ENCODE measurements at places on chromosomes 6 and 20. TPM values are rescaled to one million over a fixed set of nuclear protein-coding genes. Genes with fewer than 3 reads are reported as not detected.

- no peak for DNase-seq
Observed at GRCh38 chr6:152117156-152118133, 310.0 kb downstream of the ESR1 start.

DNA sequence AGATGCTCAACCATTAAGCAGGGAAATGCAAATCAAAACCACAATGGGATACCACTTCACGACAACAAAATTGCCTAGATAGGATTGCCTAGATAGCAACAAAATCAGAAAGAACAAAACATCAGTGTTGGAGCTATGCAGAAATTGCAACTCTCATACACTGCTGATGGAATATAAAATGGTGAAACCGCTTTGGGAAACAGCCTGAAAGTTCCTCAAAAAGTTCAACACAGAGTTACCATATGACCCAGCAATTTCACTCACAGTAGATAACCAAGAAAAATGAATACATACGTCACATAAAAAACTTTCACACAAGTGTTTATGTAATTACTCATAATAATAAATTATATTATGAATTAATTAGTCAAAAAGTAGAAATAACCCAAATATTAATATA, 78.3 kb downstream of the MAFB start:
- no peak for DNase-seq

DNA sequence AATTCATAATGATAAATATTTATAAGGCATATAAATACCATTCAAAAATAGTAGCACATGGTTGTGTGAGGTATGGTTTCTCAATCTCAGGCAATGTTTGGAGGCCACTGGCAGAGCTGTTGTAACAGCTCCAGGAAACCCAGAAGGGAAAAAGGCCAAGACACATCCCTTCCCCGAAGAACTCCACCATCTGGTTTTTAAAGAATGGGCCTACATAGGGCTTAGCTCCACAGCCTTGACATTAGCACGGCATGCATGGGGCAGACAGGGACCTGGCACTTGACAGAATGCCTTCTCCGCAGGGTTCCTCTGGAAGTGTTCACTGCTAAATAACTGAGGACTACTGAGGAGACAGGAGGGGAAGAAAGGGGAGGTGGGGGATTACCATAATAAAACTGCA, 16.1 kb upstream of the FOXO3 start:
- no peak for DNase-seq

DNA sequence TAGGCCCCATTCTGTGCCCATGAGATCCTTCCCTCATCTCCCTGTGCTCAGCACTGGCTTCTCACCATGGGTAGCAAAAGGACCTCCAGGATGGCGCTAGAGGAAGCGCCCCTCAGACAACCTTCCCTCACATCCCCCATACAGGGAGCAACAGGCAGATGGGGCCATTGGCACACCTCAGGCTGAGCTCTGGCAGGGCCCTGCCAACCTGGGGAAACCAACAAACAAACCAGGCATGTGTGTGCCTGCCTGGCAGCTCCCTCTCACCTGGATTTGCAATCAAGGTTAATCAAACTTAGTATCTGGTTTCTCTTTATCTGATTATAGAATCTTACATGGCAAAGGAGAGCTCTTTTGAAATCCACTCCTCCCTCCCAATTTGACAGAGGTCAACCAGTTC, 134.9 kb downstream of the SLC23A2 start:
- DNase-seq, result no peak

GRCh38 chr6:154847318-154847717, 114.1 kb downstream of the SCAF8 start:
- DNase-seq, result no peak

GRCh38 chr6:36599791-36600209, 5.6 kb downstream of the SRSF3 start:
- no peak for DNase-seq

- DNase-seq, result no peak
Observed at GRCh38 chr6:150208611-150209352, 65.9 kb downstream of the PPP1R14C start.

DNA sequence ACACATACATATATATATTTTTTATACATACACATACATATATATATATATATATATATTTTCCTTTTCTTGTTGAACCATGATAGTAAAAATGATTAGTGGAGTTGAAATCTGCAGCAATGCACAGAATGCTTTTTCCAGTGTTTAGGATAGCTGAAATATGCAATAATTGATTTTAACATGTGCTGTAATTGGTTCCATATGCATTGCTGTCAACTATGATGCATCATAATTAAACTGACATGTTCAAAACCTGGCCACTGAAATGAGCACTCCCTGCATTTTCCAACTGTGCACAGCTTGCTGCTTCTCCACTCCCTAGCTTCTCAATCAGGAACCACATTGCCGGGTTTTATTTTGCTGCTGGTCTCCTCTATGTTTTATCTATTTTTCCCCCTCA, 358.3 kb downstream of the PAX1 start:
- DNase-seq, result no peak

DNA sequence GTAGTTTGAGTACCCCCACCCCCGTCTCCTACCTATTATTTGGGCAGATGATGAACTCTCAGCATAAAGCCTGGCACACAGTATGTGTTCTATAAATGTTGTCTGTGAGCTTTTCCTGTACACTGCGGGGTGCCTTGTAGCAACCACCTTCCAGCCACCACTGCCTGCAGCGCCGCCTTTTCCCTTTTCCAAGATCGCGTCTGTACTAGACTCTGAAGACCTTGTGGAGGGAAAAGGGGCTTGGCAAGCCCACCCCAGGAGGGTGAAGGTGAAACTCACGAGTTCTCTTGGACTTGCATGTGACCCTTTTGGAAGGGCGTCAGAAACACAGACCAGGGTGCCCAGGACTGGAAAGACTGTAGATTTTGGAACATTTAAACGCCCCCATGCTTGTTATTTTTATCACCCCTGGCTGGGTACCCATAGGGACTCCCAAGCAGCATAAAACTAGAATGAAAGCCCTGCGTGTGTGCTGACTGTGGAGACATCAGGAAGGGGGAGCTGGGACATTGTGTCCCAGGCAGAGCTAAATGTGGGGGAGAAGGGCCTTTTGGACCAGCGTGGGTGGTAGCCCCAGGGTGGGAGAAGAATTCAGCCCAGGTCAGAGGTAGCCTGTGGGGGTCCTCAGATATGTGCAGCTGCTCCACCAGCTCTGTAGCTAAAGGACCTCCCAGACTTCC, 8.3 kb downstream of the BAK1 start:
- no peak for DNase-seq

DNA sequence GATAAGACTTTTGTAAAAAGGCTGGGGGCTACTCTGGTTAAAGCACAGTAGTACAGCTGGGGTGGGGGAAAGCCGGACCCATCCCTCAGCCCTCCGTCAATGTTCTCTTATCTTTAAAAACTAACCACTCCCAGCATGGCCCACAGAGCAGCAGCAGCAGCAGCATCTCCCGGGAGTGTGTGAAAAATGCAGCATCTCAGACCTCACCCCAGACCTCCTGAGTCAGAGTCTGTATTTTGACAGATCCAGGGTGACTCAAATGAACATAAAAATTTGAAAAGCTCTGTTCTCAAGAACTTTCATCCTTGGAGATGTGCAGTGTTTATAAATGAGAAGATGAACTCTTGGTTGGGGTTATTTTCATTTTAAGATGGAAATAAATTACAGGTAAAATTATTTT, 277.7 kb upstream of the ECI2 start:
- no peak for DNase-seq

DNA sequence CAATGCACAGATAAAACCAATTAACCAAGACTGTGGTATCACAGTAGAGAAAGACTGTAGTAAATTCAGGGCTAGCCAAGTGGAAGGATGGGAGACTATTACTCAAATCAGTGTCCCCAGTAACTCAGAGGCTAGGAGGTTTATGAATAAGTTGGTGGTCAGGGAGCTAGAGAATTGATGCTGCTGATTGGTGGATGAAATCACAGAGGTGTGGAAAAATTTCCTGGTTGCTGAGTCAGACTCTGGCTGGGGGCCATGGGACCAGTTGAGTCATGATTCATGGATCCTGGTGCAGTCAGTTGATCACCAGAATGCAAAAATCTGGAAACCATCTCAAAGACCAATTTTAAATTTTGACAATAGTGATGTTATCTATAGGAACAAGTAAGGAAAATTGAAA, 555.9 kb downstream of the C6orf118 start:
- no peak for DNase-seq

DNA sequence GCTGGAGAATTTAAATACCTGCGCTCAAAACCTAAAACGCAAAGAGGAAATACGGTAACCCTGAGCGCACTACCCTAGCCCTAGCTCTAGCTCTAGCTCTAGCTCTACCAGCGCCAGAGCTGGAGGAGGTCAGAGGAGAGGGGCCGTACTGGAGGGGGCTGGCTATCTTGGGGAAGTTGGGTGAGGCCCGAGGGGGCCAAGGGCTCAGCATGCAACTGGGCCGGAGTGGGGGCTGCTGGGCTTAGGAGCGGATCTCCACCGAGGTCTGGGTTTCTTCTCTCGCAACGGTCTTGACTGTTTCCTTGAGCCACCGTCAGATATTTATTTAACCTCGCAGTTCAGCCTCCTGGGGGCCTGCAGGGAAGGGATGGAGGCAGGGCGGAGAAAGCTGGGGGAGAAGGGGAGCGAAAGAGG, 91.0 kb downstream of the NCR2 start:
- DNase-seq, result no peak

DNA sequence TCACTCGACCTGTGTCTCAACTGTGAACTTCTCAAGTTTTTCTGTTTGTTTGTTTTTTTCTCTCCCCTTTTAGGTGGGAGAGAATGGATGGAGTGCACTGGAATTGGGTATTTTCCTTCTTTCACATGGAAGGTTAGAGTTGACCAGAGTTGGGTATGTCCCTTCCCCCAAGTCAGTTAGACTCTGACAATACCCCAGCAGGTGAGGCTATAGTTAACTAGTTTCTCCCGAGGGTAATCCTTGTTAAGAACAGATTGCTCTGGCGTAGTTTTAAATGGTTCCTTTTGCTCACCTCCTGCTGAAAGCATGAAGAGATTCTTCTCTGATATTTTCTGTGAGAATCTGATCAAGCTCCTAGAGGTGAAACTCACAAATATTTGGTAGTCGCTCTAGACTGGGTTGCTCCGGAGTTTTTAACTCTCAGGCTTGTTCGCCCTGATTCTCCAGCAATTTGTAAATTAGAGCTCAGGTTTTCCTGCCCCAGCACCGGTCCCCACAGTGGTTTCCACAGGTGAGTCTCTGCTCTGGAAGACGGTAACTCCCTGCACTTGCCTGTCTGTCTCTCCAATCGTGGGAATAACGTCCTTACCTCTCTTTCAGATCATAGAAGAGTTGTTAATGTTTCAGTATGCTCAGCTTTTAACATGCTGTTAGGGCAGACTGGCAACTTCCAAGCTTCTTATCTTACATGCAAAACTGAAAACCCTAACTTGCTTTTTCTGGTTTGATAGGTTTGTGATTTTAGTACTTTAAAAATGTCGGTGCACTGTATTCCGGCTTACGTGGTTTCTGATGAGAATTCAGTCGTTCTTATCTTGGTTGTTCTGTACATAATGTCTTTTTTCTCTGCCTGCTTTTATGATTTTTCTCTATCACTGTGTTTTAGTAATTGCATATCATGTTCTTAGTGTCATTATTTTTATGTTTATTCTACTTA, 111.2 kb upstream of the HIVEP1 start:
- DNase-seq, result no peak

- no peak for DNase-seq
Observed at GRCh38 chr20:23362392-23363256, 642 bp downstream of the GZF1 start.

DNA sequence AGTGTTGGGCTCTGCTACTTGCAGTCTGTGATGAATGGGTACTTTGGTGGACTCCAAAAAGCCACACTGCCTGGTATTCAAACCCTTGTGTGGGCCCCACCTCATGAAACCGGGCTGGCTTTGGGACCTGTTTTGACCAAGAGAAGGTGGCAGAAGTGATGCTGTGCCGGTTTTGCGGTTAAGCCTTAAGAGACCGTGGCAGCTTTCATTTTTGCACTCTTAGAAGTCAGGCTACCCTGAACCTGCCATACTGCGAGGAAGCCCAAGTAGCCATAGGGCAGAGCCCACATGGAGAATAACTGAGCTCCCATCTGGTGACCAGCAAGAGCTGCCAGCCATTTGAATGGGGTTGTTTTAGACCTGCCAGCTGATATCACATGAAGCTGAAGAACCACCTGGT, 10.2 kb downstream of the SULF2 start:
- no peak for DNase-seq

DNA sequence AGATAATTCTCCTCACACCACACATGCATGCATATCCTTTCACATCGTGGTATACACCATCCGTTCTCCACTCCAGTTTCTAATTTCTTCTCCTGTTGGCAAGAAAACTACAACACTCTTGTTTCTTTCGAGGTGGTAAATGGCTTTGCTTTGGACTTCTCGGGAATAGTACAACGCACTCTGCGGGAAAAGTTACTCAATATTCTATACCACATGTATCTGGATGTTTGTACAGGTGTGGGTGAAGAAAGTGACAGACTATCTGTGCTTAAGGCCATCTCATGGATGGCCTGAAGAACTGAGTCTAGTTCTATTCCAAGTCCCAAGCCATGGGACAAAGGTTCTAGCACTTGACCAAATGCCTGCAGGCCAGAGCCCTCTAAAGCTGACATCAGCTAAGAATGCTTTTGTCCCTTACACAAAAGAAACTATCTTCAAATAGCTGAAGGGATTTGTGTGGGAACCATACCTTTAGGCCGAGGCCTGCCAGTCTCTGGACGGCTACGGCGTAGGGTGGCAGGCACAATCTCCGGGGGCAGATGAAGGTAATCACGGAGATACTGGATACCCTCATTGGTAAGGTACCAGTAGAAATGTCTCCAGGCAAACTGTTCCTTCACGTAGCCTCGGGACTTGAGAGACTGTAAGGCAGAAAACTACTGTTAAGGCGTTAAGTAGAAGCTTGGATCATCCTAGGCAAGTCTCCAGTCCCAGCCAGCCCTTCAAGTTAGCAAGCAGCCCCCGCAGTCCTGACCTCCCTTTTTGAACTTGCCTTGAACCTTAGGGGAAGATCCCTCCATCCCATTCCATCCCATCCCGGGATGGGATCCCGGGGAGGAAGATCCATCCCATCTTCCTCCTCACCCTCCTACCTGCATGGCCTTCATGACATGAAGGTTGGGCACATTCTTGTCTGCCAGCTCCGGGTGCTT, 1.4 kb downstream of the RPS10 start:
- no peak for DNase-seq

DNA sequence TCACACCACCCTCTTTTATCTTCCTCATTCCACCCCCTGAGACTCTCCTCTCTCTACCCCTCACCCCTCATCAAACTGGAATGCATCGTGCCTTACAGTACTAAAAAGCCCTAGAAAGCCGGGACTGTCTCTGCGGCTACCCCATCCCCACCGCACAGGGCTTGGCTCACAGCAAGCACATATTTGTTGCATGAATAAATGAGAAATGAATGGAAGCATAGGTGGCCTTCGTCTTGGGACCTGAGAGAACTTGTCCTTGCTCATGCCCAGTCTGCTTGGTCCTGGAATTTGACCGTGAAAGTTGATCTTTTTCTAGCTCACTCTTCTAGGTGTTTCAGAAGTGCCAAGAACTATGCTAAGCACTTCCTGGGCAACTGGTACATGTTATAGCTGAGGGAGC, 53.3 kb downstream of the APCDD1L start:
- DNase-seq, result no peak

GRCh38 chr6:98514796-98515195, 319.6 kb upstream of the POU3F2 start:
- no peak for DNase-seq

- no peak for DNase-seq
Observed at GRCh38 chr20:9475456-9475855, 38.9 kb upstream of the LAMP5 start.

Gene SLC2A10
- 26.3 TPM for total RNA-seq

Gene HLA-DRA
- 115 TPM for total RNA-seq

Gene PAX1
- total RNA-seq, result 0.06 TPM

Gene TMEM200A
- total RNA-seq, result 8.6 TPM
